ENCODE measurements at places on chromosomes 16 and 17. TPM values are rescaled to one million over a fixed set of nuclear protein-coding genes. Genes with fewer than 3 reads are reported as not detected.
A peak's percentile ranks its signal among the peaks of the same experiment; 100 is the strongest.

WSCD1 gene
- total RNA-seq, result 6.0 TPM

DOC2A gene
- total RNA-seq, result 1.2 TPM

ZFPM1 gene
- 2.0 TPM for total RNA-seq

DNA sequence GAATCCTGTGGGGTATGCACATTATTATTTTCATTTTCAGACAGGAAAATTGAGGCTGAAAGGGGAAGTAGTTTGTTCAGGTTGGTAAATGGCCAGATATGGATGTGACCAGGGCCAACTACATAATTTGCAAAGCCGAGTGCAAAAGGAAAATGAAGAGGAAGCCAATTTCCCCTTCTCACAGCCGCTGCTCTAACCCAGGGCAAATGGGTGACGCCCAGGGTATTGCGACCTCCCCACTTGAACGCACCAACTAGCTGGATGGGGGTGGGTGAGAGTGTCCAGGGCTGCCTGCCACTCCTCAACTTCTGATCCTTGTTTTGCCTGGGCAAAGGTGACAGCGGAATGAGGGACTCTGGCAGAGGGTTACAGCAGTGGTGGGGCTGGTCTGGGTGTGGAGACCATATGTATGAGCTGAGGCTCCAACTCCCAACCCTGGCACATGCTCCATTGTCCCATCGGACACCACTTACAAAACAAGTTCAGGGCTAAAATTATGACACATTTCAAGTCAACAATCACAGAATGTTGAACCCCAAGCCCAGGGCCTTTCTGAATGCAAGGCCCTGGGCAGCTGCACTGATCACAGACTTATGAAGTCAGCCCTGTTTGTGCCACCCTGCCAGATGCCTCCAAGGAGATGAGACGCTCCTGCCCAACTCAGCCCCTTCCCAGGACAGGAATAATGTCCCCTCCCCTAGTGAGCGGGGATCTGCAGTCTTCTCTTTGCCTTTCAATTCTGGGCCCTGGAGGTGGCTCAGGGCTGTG lies 1.7 kb downstream of the ANKRD40CL start:
- no peak for DNase-seq

GRCh38 chr17:8121681-8122421 lies 2.1 kb downstream of the HES7 start:
- peak; percentile 68 for DNase-seq

DNA sequence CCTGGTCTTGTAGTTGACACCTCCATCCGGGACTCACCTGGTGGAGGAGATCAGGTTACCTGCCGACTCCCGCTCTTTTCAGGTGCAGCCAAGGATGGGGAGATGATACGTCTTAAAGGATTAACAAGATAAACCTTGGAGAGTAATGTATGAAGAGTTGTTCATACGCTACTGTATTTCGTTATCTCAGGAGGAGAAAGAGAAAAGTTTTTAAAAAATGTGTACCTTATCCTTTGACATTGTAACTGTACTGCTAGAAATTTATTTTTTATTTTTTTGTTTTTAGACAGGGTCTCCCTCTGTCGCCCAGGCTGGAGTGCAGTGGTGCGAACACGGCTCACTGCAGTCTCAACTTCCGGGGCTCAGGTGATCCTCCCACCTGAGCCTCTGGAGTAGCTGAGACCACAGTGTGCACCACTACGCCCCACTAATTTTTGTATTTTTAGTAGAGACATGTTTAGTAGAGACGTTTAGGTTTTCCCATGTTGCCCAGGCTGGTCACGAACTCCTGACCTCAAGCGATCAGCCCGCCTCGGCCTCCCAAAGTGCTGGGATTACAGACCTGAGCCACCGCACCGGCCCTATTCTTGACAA lies 764 bp upstream of the SMURF2 start:
- no peak for DNase-seq

- no peak for DNase-seq
Observed at GRCh38 chr16:12126091-12126806, 149.7 kb downstream of the SNX29 start.

DHRS7C gene
- total RNA-seq, result not detected

DNA sequence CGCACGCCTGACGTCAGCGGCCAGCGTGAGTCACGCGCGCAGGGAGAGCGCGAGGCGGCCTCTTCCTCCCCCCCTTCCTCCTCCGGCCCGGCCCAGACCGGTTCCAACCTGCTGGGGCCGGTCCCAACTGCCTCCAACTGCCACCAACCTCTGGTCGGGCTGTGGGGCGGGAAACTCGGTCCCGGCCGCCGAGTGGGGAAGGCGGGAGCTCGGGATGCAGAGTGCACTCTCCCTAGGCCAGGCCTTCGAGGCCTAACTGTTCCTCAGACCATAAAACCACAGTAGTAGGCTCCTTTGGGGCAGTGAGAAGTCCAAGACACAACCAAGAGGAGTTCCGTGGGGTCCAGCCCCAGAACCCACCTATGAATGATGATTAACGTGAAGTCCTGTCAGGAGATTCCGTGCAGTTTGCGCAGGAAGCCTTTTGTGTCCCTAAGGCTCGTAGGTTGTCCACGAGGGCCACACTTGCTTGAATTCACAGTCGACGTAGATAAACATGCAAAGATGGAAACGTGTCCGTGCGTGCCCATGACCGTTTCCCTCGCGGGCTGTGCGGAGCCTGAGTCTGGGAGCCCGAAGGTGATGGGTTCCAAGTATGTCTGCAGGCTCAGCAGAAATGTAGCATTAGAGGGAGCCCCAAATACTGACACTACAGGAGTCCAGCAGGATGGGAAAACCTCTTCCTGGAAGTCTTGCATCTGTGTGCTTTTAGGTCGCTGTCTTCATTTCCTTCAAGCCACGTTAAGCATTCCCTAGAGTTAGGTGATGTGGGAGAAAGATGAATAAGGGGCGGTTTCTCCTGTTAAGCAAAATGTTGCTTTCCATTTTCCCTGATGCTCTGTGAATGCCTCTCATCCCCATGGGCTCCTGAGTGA lies 647 bp downstream of the UNK start:
- peak; percentile 91 for DNase-seq

- no peak for DNase-seq
Observed at GRCh38 chr16:55506708-55507107, 2.2 kb upstream of the LPCAT2 start.

PYY gene
- not detected for total RNA-seq

DNA sequence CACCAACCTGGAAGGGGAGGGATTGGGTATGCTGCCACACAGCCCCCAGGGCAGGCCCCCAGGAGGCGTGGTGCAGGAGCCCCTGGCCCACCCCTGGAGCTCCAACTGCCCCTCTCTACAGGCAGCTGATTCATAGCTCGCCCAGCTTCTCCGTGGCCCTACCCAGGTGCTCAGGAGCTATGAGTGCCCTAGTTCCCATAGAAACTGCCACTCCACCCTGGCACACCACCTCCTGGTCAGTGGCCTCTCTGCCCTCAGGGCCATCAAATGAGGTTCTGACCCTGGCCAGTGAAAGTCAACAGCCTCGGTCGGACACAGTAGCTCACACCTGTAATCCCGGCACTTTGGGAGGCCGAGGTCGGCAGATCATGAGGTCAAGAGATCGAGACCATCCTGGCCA lies 18.0 kb downstream of the CNGB1 start:
- no peak for DNase-seq

AIPL1 gene
- not detected for total RNA-seq

- no peak for DNase-seq
Observed at GRCh38 chr17:6166492-6167179, 96.5 kb downstream of the WSCD1 start.

DNA sequence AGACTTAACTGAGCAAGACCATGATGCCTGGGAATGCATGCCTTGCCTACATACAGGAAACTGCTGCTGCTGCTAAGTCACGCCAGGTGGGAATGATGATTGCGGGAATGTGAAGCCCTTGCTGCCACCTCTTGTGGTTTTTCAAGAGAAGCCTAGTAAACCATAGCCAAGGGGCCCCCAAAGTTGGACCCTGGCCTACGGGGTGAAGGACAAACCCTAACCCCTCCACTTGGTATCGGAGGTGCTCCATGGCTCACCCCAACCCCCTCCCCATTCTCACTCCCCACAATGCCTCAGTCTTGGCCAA lies 233.9 kb downstream of the ZNF423 start:
- no peak for DNase-seq

DNA sequence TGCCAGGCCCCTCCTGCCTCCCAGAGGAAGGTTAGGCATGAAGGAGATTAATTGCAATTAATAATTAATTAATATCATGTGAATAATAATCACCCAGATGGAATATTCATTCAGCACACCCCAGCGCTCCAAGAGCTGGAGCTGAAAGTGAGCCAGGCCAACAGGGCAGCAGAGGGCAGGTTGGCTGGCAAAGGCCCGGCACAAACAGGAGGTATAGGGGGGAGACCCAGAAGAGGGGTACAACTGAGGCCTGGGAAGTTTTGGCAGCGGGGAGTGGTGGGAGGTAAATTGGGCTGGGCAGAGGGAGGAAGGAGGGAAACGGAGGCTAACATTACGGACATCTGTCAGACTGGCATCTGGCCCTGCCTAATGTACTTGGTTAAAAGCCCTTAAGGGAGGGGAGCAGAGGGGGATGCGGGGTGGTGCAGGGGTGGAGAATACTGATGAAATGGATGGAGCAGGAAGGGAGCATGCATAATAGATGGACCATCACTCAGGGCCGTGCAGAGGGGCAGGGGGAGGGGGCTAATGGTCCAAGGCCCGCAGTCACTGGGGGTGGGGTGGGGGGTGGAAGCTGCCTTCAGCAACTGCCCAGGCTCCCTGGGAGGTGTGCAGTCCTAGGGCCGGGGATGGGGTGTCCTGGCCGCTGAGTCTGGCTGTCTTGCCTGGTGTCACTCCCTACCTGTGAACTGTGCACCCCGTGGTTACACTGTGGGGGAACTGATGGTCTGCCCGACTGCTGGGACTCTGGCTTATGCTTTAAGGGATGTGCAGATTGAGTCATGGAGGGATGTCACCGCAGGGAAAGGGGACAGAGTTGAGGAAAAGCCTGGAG lies 1.9 kb downstream of the ADAM11 start:
- no peak for DNase-seq

- DNase-seq, result no peak
Observed at GRCh38 chr16:24769806-24770205, 40.4 kb downstream of the TNRC6A start.

DNA sequence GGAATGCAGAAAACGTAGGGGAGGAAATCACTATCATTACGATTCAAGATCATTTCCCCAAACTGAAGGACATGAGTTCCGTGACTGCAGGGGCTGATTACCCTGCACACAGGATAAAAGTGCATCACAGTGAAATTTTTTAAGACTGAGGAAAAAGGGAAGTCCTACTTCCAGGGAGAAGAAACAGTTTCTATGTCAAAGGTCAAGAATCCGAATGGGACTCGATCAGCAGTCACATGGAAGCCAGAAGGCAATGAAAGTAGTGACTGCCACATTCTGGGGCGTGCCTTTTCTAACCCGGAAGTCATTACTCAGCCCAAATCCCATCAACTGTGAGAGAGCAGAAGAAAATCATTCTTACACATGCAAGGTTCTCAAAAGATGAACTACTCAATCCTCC lies 12.1 kb downstream of the ZZEF1 start:
- no peak for DNase-seq

GRCh38 chr16:81842564-81843242 lies 63.6 kb downstream of the PLCG2 start:
- DNase-seq, result no peak

DNA sequence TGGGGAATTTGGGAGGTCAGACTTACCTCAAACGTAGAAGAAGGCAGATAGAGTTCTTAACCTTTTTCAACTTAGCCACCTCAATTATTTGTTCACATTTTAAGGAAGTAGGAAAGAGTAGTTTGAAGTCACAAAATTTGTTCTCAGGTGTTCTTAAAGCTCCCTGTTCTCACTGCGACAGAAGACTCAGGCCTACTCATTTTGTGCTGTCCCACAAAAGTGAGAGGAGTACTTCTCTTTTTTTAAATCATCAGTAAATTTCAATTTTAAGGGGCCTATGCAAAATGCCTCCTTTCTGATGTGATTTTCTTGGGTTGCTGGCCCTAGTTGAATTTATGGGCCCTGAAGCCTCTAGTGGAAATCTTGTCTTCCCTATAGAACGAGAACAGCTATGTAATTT lies 133.4 kb downstream of the MAP2K6 start:
- DNase-seq, result no peak

- DNase-seq, result no peak
Observed at GRCh38 chr16:165539-166374, at the start of gene HBM. HBM (plus strand) TSS chr16:165978; CDS start chr16:165998, 20 bp downstream.

DNA sequence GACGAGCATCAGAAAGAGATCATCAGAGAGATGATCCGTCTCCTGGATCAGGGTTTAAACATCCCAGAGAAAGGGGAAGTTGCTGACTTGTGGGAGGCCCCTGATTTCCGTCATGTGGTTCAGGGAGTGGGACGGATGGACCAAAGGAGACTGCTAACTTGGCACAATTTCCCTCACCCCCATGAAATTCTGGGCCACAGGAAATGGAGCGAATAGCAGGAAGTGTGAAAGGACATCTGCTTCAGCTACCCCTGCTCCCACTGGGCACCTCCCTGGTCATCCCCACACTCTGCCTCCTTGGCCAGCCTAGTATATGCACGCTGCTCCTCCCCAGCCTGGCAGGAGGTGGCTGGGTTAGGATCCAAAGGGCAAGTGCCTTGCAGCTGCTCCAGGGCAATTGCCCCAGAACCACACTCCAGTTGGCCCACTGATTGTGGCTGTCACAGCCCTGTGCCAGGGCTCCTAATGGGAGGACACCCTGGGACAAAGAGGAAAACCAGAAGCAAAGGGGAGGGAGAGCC lies 1.3 kb downstream of the ARRB2 start:
- no peak for DNase-seq

DNA sequence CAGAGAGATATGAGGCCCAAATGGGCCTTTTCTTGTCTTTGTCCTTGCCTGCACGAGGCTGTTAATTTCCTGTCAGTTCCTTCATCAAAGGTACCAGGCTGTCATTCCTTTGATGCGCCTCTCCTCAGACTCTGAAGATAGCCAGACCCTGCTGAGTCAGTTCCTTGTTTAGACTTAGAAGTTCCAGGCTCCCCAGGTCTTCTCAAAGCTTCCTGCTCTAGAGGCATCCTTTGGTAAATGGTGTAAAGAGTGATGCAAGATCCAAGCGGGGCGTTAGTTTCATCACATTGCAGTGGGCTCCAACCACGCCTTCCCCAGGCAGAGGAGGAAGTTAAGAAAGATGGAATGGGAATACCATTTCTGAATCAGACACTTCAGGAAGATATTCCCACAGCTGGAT lies 4.0 kb upstream of the CDH11 start:
- DNase-seq, result no peak

DNA sequence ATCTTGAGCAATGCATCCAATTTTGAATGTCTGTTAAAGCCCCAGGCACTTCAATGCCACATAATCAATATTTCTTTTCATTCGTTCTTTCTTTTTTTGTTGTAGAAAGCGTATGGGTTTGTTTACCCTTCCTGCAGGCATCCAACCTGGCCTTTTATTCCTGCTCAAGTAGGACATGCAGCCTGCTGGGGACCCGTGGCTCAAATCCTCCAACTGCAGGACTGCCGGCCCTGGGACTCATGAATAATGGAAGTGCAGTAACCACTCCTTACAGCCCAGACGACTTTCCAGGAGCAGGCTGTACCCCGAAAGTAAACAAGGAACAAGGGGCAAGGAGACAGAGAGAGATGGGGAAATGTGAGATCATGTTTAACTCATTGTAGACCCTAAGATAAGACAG lies 126.4 kb downstream of the SALL1 start:
- no peak for DNase-seq

MEOX1 gene
- total RNA-seq, result 1.9 TPM

All from thyroid gland (tissue), 4 donors.